Stimulated activated naive B cell treated with anti-CD40 and anti-IgM and Interleukin-4, amounts not matched to agents 10 μg/mL and 1 μg/mL and 100 μg/mL, for 72 hours (primary cell): ENCODE measurements at places on chromosomes 1 and 21.

DNA sequence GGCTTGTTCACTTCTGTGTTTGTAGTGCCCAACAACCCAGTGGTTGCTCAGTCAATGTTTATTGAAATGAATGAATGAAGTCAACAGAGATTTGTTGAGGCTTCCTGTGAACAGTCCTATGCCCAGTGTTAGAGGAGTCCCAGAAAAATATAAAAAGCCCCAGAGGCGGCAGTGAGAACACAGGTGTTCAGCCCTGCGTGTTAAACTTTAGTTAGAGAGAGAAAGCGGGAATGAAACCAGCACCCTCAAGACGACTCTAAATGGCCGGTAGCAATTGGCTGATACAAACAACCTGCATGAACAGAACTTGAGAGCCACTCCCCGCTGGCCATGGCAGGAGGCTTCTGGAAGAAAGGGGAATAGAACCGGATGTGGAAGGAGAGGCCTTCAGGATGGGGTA is 22.6 kb downstream of the TMEM51 start:
- H3K27me3 ChIP-seq, result peaks cover 44% of the 10 kb centered on the region
- no peak for DNase-seq
- no peak overlapping the region for H3K27ac ChIP-seq
- H3K4me1 ChIP-seq, result peaks cover 8% of the 10 kb centered on the region
- no peaks in the 10 kb centered on the region for H3K36me3 ChIP-seq

DNA sequence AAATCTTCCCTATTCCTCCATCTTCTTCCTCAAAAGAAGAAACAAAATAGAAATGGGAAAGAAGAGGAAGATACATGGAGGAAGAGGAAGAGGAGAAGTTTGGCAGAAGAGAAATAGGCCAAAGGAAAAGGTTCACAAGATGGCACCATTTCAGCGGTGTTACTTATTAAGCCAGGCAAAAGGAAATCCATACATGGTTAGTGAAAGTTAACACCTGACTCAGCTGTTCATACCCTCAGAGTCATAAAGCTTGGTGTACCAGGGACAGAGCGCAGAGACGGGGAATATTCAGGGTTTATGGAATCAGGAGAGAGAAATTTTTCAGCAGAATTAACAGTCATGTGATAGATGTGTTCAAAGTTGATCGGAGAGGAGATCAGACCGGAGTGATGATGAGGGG is 70.6 kb downstream of the COQ8A start:
- H3K27me3 ChIP-seq, result peaks cover 8% of the 10 kb centered on the region
- no peak overlapping the region for H3K4me3 ChIP-seq

DNA sequence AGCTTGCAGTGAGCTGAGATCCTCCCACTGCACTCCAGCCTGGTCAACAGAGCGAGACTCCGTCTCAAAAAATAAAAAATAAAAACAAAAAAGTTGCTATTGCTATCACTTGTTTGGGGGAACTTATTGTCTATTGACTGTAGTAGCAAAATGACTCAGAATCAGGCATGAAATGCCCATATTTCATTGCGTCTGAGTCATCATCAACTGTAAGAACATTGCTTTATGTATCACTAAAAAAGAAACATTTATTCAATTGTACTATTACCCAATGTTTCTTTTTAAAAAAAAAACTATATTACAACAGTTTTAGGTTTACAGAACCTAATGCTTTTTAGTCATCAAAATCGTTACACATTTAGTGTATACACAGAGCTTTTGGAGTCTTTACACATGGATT is 91.0 kb upstream of the FMN2 start:
- no peaks in the 10 kb centered on the region for H3K4me1 ChIP-seq
- H3K36me3 ChIP-seq, result no peaks in the 10 kb centered on the region
- DNase-seq, result no peak
- H3K4me3 ChIP-seq, result no peak overlapping the region
- peaks cover 26% of the 10 kb centered on the region for H3K27me3 ChIP-seq
- no peak overlapping the region for H3K27ac ChIP-seq

DNA sequence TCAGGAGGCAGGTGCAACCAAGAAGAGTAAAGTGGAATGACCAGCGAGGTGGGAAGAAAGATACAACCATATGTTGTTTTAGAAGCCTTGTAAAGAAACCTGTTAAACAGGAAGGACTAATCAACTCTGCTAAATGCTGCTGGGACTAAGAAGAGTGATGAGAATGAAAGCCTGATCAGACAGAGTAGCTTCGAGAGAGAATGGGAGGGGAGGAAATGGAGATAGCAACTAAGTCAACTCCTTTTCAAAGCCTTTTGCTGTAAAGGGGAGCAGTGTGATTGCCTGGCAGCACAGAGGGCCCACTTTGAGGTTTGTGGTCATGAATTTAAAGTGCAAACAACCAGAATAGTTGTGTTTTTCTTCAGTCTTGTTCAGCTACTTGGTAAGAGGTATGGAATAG is 31.4 kb downstream of the SLC30A7 start:
- H3K27me3 ChIP-seq, result no peaks in the 10 kb centered on the region
- H3K36me3 ChIP-seq, result peaks cover 23% of the 10 kb centered on the region
- DNase-seq, result no peak
- no peak overlapping the region for H3K27ac ChIP-seq

DNA sequence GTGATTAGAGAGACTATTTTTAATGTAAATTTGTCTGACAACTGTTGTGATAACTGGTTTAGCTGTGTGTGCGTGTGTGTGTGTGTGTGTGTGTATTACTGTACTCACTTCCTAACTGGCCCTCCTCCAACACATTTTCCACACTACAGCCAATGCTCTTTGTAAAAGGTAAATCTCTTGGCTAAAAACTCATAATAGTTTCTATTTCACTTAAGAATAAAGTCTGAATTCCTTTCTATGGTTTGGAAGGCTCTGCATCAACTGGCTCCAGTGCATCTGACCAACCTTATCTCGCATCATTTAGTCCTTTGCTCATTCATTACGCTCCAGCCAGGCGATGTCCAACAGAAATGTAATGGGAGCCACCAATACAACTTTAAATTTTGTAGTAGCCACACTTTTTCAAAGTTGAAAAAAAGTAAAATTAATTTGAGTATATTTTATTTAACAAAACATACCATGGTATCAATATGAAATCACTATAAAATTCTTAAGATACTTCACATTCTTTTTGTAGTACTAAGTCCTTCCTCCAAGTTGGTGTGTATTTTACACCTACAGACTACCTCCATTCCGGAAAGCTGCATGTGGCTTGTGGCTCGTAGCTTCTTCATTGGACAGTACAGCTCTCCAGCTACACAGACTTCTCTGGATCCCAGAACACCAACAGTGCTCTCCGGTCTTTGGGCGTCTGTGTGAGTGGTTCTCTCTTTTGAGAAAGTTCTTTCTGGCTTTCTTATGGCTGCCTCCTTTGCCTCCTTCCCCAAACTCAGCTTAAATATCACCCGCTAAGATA is 68.9 kb downstream of the NRIP1 start:
- peaks cover 40% of the 10 kb centered on the region for H3K4me1 ChIP-seq
- H3K27me3 ChIP-seq, result no peaks in the 10 kb centered on the region
- H3K36me3 ChIP-seq, result peaks cover 23% of the 10 kb centered on the region
- no peak overlapping the region for H3K27ac ChIP-seq
- DNase-seq, result no peak

GRCh38 chr1:8095584-8095983 is 69.5 kb upstream of the ERRFI1 start:
- DNase-seq, result no peak
- H3K4me3 ChIP-seq, result no peak overlapping the region
- H3K27me3 ChIP-seq, result peaks cover 38% of the 10 kb centered on the region
- H3K27ac ChIP-seq, result no peak overlapping the region

GRCh38 chr21:28550057-28550825 is 442.4 kb downstream of the LTN1 start:
- no peak for DNase-seq
- H3K27ac ChIP-seq, result no peak overlapping the region
- H3K36me3 ChIP-seq, result peaks cover 4% of the 10 kb centered on the region
- H3K4me3 ChIP-seq, result no peak overlapping the region
- H3K4me1 ChIP-seq, result no peaks in the 10 kb centered on the region

GRCh38 chr1:224245188-224245587 is 62.1 kb downstream of the DEGS1 start:
- no peaks in the 10 kb centered on the region for H3K27me3 ChIP-seq
- H3K4me3 ChIP-seq, result no peak overlapping the region
- H3K4me1 ChIP-seq, result peaks cover 11% of the 10 kb centered on the region
- DNase-seq, result peak; percentile 11

DNA sequence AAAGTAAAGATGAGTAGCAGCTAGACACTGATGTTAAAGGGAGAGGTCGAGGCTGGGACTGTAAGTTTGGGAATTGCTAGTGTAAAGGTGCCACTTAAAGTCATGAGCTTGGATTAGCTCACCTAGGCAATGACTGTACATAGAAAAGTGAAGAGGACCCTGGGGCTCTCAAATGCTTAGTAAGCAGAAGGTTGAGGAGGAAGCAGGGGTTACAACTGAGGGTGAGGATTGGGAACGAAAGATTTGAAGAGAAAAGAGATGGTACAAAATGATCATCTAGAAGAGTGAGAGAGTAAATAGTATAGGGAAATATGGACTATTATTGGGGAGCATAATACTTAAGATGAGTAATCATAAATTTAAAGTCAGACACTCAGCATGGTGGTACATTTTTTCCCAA is 63.1 kb upstream of the TNFSF4 start:
- H3K27ac ChIP-seq, result peak overlapping the region; percentile 38
- DNase-seq, result no peak
- H3K36me3 ChIP-seq, result no peaks in the 10 kb centered on the region

- H3K36me3 ChIP-seq, result no peaks in the 10 kb centered on the region
- H3K4me1 ChIP-seq, result no peaks in the 10 kb centered on the region
- no peak overlapping the region for H3K4me3 ChIP-seq
- H3K27ac ChIP-seq, result no peak overlapping the region
These were observed 333.9 kb downstream of the CAMTA1 start for GRCh38 chr1:7119156-7119555.

- peaks cover 9% of the 10 kb centered on the region for H3K4me1 ChIP-seq
- H3K27ac ChIP-seq, result no peak overlapping the region
- no peak overlapping the region for H3K4me3 ChIP-seq
- H3K36me3 ChIP-seq, result no peaks in the 10 kb centered on the region
- H3K27me3 ChIP-seq, result peaks cover 86% of the 10 kb centered on the region
These were observed 103.3 kb upstream of the SLC45A1 start for GRCh38 chr1:8214501-8215173.

GRCh38 chr1:16420424-16421118 is 16.7 kb downstream of the SPATA21 start:
- H3K4me1 ChIP-seq, result peaks cover 19% of the 10 kb centered on the region
- H3K36me3 ChIP-seq, result no peaks in the 10 kb centered on the region
- H3K27me3 ChIP-seq, result no peaks in the 10 kb centered on the region
- peak overlapping the region; percentile 89 for H3K27ac ChIP-seq
- no peak overlapping the region for H3K4me3 ChIP-seq
- peak; percentile 33 for DNase-seq

DNA sequence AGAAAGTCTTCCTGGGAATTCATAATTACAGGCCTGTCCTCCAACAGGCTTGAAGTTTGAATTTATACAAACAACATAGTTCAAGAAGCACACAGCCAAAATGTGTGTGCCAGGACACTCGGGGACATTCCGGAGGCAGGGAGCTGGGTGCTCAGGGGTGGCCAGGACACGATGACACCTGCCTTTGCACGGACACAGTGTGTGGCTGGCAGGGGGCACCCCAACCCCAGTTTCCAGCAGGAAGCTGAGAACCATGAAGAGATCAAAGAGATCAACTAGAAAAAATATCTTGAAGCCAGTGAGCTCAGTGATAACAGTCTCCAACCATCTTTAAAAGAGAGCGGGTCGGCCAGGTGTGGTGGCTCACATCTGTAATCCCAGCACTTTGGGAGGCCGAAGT is 32.5 kb upstream of the TRAPPC10 start:
- no peaks in the 10 kb centered on the region for H3K27me3 ChIP-seq
- peaks cover 25% of the 10 kb centered on the region for H3K4me1 ChIP-seq
- no peak overlapping the region for H3K4me3 ChIP-seq
- peaks cover 41% of the 10 kb centered on the region for H3K36me3 ChIP-seq
- H3K27ac ChIP-seq, result no peak overlapping the region
- no peak for DNase-seq

- no peaks in the 10 kb centered on the region for H3K27me3 ChIP-seq
- H3K27ac ChIP-seq, result peak overlapping the region; percentile 90
- peak overlapping the region; percentile 63 for H3K4me3 ChIP-seq
- H3K4me1 ChIP-seq, result peaks cover 14% of the 10 kb centered on the region
These were observed 40.9 kb downstream of the STX6 start for GRCh38 chr1:180981596-180982387.

- peaks cover 12% of the 10 kb centered on the region for H3K4me1 ChIP-seq
- peaks cover 28% of the 10 kb centered on the region for H3K27me3 ChIP-seq
- H3K27ac ChIP-seq, result no peak overlapping the region
These were observed 151.4 kb downstream of the TGFB2 start for GRCh38 chr1:218496561-218496960.

- no peak for DNase-seq
- H3K4me3 ChIP-seq, result no peak overlapping the region
- H3K4me1 ChIP-seq, result peaks cover 12% of the 10 kb centered on the region
- no peaks in the 10 kb centered on the region for H3K27me3 ChIP-seq
These were observed 1423.4 kb downstream of the NCAM2 start for GRCh38 chr21:22421416-22422180.
